ENCODE measurements at places on chromosomes 4 and X.

- no peak for DNase-seq
Measured at GRCh38 chr4:133598779-133599178, 449.7 kb downstream of the PCDH10 start.

DNA sequence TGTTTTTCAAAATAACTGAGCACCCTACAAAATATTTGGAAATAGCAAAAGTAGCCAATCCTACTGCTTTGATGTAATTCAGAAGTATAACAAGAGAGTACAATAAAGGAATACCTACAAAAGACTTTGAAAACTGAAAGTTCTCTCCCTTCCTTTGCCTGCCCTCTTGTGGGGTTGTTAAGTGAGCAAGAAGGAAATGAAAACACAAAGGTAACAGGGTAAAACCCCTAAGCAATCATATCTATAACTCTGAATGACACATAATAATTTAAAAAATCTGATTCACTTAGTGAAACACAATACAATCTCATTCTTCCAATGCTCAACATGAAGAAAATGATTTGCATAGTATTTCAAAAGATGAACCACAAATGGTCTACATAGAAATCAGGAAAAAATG lies 98.2 kb downstream of the FRYL start:
- no peak for DNase-seq

- DNase-seq, result no peak
Measured at GRCh38 chr4:175470131-175470530, 341.9 kb downstream of the GPM6A start.

GRCh38 chr4:91111556-91111955 lies 984.4 kb downstream of the CCSER1 start:
- DNase-seq, result no peak

- no peak for DNase-seq
Measured at GRCh38 chr4:165312506-165312905, 15.0 kb upstream of the MSMO1 start.

DNA sequence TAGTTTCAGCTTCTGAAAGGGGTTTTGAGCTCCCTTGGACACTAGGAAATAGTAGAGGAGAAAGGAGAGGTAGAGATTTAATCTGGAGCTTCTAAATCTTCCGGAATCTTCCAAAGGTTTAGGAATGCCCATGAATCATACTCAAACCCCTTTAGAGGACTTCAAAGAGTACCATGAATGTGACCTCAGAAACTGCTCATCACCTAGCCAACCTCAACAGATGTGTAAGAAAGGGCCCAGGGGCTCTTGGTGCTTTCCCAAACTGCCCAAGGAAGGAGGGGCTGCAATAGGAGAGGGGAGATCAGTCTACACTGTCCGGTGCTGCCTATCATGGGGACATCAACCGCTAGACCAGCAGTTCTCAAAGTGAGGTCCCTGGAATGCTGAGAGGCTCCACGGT lies 109.1 kb downstream of the RBM47 start:
- no peak for DNase-seq

DNA sequence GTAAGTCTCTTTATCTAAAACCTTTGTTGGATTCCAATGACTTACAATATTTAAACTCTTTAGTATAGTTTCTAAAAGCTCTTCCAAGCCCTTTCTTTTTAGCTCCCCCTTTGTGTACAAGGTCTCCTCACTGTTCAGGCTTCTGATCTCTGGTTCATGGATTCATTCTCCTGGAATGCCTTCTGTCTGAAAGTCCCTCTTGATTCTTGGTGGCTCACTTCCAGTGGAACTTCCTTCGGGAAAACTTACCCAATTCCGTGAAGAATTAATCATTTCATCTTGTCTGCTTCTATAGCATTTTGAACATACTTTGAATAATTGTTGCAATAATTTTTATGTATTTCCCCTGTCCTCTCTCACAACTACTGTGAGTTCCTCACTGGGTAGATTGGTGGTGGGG lies 3.6 kb downstream of the ARHGAP24 start:
- DNase-seq, result no peak

DNA sequence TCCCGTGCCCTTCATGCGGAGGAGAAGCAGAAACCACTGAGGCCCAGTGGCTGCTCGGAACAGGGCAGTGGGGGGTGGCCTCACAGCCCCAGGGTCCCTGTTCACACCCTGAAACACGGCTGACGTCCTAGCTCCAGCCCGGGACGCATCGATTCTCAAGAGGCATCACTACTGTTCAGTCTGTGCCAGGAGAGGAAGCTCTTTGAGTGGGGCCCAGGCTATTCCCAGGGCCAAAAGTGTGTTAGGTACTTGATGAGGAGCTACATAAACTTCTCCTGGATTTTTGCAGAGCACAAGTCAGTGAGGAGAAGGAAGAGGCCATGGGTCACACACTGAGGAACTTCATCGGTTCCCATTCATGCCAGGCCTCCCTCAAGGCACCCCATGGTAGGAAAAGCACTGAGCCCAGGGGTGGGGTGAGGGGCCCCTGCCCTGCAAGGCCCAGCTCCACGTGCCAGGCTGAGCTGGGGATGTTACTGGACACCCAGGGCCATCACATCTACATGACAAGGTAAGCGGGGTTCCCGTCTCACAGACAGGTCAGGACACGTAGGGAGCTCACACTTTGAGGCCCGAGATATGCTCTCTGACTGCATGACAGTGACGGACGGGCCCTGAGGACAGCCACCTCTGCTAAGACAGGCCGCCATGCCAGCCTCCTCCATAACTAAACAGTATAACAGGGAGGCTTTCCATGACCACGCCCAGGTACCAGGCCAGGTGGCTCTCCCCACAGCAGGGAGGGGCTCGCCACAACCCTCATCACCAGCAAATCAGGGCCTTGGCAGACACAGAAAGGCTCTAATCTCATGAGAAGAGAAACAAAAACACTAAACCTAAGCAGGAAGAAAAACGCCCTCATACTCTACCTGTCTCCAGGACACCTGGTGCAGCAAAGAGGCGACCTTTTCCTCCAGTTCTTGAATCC lies 12.4 kb downstream of the TNIP2 start:
- DNase-seq, result no peak

DNA sequence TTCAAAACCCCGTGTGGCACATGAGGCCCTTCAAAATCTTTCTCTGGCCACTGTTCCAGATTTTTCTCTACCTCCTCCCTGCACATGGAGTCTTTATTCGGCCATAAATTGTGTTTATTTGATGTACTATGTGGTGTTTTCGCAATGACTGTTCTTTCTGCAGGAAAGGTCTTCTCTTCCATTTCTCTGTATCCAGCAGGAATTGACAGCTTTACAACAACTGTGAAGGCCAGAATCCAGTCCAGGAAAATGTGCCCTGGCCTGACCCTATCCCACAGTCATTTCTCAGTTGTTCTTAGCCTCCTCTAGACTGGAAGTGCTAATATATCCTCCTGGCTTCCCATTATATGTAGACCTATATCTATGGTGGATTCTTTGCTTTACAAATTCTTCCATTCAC lies 191.4 kb downstream of the COL25A1 start:
- DNase-seq, result no peak

- no peak for DNase-seq
Measured at GRCh38 chr4:2928242-2929176, 34.7 kb downstream of the NOP14 start.

DNA sequence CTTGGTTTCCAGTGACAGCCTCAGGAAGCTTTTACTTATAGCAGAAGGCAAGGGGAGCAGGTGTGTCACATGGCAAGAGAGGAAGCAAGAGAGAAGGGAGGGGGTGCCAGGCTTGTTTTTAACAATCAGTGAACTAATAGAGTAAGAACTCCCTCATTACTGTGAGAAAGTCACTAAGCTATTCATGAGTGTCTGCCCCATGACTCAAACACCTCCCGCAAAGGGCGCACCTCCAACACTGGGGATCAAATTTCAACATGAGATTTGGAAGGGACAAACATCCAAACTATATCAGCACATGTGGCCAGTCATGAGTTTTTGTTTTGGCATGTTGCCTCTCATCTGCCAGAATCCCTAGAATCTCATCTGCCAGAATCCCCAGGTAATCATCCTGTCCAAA lies 183.5 kb upstream of the C1QTNF7 start:
- no peak for DNase-seq

DNA sequence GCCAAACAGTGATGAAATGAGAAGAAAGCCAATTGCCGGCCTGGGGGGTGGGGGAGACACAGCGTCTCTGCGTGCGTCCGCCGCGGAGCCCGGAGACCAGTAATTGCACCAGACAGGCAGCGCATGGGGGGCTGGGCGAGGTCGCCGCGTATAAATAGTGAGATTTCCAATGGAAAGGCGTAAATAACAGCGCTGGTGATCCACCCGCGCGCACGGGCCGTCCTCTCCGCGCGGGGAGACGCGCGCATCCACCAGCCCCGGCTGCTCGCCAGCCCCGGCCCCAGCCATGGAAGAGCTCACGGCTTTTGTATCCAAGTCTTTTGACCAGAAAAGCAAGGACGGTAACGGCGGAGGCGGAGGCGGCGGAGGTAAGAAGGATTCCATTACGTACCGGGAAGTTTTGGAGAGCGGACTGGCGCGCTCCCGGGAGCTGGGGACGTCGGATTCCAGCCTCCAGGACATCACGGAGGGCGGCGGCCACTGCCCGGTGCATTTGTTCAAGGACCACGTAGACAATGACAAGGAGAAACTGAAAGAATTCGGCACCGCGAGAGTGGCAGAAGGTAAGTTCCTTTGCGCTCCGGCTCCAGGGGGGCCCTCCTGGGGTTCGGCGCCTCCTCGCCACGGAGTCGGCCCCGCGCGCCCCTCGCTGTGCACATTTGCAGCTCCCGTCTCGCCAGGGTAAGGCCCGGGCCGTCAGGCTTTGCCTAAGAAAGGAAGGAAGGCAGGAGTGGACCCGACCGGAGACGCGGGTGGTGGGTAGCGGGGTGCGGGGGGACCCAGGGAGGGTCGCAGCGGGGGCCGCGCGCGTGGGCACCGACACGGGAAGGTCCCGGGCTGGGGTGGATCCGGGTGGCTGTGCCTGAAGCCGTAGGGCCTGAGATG lies at the start of gene SHOX:
Gene SHOX, plus strand, starts transcription at position 180 of the 885 bp plus-strand sequence. Its CDS starts 107 bp downstream, at position 287.
- no peak for DNase-seq

DNA sequence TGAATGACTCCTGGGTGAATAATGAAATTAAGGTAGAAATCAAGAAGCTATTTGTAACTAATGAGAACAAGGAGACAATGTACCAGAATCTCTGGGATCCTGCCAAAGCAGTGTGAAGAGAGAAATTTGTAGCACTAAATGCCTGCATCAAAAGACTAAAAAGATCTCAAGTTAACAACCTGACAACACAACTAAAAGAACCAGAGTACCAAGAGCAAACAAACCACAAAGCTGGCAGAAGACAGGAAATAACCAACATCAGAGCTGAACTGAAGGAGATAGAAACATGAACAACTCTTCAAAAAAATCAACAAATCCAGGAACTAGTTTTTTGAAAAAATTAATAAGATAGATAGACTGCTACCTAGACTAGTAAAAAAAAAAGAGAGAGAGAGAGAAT lies 8.4 kb downstream of the CFAP299 start:
- DNase-seq, result no peak

DNA sequence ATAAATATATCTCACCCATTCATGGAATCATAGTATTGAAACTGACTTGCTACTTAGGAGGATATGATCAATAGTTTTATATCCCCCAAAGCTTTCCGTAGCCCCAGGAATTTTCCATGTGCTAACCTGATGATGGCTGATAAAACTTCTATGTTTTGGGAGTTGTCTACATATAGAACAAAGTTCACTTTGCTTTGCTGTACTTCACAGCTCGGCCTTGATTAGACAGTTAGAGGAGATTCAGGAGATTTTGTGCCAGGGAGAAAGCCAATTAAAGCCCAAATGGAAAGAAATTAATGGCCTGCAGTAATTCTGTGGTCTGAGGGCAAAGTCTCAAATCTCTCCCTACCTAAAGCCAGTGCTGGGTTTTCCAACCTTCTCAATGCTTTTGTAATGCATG lies 114.9 kb upstream of the SLC34A2 start:
- DNase-seq, result no peak

All from activated CD4-positive, alpha-beta T cell treated with anti-CD3 and anti-CD28 coated beads for 4 hours (primary cell).